GM12864 (cell line): ENCODE measurements at places on chromosomes 6 and 20.

DNA sequence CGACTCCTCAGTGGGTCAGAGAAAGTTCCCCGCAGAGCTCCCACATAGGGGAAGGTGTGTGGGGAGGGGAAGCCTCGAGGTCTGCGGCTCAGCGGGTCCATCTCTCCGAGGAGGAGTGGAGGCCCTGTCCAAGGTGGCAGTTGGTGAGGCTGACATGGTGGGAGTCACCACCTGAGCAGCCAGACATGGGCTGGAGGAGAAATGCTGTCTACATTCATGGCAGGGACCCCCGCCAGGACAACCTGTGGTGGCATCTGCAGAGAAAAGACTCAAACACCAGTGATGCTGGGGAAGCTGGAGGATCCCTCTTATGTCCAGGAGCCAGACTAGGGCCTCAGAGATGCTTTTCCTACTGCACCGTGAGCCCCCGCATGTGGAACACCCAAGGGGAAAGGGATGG is 49.8 kb downstream of the BMP7 start:
- no peak for DNase-seq

DNA sequence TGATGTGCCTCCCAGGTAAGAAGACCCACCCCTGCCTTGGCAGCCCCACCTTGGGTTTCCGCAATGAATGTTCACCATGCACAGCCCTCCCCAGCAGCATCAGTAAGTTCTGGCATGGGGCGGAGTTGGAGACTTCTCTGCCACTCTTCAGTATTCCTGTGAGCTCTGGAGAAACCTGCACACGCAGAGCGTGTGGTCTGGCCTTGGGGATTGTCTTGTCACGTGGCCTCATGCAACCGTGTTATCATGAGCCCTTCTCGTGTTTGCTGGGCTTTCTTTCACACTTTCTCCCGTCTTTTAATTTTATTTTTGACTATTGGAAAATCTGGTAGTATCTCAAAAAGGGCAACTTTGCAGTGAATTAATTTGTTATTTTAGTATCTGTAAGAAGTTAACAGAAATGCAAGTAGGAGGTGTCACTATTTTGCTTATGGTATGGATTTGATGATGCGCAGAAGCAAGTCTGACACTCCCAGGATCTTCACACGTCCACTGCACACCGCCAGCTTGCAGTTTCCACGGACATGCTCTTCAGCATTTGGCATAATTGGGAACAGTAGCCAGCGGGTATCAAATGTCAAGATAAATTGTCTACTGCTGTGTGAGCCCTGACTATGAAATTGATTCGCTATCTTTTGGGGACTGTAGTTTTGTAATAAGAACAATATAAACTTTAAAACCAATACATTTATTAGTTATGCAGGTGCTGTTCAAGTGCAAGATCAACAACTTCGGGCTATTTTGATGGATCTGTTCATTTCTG is 463.5 kb downstream of the QKI start:
- DNase-seq: no peak

- no peak for DNase-seq
Observed at GRCh38 chr20:5716953-5717352, 33.2 kb upstream of the SHLD1 start.

DNA sequence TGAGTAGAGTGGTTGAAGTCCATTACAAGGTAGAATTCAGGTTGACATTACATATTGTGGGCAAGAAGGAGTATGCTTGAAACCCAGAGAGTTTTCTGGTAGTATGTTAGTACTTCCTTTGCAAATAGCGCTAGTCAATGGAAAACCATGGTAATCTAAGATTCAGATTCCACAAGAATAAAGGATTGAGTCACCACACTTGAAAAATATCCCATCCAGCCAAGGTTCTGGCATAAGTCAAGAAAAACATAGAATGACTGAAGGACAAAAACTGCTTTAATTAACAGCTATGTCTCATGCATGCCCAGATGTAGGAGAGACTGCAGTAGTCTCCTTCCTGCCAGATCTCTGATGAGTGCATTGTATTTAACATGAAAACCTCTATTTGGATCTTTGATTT is 469.8 kb downstream of the BMP2 start:
- DNase-seq: no peak

- no peak for DNase-seq
Observed at GRCh38 chr20:40821429-40821828, 132.4 kb upstream of the MAFB start.

DNA sequence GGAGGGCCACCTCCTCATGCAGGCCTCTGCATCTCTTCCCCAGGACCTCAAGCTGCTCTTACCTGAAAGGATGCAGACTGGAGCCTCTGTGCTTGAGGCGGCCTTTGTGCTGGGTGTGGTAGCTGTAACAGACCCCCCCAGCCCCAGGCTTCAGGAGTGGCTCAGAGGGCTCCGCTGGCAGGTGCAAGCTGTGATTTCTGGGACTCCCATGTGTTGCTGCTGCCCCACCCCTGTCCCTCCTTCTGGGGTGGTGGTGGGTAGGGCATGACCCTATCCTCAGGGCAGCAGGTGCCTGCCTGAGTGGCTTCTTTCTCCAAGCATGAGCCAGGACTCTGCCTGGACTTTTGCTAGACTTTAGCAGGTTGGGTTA is 121.2 kb downstream of the SULF2 start:
- DNase-seq: no peak

- DNase-seq: no peak
Observed at GRCh38 chr6:65469650-65470049, 237.4 kb downstream of the EYS start.

- DNase-seq: no peak
Observed at GRCh38 chr6:93293460-93293859, 125.9 kb downstream of the EPHA7 start.

DNA sequence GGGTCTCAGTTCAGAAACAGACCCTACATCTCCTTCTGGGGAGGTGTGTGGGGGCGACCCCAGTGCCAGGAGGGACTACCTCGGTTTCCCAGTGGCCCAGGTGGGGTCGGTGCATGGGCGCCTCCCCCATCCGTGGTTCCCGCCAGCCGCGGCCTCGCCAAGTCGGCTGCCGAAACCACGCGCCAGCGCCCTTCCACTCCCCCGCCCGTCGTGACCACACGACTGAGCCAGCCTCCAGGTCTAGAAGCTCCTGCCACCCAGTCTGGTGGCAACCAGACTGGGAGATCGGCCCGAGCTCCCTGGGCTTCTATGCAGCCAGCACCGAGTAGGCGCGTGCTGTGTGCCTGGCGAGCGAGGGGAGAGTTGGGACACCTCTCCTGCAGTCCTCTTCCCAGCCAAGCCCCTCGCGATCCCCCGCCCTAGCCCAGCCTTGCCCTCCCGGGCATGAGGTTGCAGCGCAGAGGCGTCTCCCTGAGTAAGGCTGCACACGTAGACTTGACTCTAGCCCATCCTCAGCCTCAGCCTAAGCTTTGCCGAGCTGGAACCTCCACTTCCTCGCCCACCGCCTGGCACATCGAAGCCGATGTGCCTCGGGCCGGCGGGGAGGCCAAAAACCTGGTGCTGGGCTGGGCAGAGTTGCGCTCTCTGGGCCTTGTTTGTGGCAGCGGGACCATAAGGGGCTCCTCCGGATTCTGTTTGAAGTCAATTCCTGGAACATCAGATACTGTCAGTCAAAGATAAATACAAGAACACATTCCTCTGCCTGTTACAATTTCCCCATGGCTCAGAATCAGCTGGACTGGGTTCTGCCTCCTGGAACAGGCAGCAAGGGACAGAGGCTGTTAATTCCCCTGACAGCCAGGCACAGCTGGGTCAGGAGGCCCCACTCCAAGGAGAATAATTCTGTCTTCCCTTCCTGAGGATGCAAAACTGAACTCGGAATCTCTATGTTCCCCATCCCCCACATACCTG is 1.5 kb upstream of the CPNE5 start:
- no peak for DNase-seq

DNA sequence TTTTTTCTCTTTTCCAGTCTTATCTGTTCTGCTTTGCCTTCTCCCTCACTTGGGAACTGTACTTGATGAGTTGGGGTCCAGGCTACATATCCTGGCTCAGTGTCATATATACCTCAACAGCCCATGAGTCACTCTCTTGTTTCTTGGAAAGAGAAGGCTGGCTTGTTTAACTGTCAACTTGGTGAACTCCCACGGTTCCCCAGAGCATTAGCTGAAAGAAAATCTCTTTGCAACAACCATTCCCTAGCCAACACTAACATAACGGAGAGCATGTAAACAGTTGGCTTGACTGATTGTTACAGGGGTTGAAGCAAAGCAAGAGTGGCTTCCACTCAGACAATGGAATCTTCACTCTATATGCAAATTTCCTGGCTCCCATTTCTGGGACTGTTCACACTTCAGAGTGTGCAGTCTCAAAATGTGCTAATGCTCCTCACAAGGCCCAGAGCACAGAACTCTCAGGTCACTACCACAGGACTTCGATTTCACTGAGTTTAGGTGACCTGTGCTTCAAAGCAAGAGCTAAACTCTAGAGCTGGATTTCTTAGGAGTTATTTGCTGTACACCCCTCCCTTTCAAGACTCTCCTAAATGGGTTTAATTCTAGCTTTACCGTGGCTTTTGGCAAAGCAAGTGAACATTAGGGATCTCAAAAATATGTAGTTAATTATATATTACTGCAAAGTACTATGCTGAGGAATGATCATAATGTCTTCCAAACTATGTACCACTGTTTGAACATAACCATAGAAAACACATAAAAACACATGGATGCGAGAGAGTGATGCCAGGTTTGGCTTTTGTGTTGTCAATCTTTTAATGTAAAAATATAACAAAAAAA is 609.8 kb downstream of the RFPL4B start:
- no peak for DNase-seq

DNA sequence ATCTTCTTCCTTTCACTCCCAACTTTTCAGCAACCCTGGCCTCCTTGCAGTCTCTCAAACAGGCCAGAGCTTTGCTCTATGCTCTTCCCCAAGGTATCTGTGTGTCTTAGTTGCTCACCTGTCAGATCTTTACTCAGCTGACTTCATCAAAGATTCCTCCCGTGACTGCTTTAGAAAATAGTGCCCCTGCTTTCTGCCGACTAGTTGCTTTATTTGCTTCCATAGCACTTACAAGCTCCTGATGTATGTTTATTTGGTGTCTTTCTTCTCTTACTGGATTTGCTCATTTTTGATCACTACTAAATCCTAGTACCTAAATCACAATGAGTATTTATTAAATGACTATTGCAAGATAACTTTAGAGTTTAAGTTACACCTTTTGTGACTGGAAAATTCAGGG is 5.9 kb downstream of the NDUFAF5 start:
- DNase-seq: no peak

DNA sequence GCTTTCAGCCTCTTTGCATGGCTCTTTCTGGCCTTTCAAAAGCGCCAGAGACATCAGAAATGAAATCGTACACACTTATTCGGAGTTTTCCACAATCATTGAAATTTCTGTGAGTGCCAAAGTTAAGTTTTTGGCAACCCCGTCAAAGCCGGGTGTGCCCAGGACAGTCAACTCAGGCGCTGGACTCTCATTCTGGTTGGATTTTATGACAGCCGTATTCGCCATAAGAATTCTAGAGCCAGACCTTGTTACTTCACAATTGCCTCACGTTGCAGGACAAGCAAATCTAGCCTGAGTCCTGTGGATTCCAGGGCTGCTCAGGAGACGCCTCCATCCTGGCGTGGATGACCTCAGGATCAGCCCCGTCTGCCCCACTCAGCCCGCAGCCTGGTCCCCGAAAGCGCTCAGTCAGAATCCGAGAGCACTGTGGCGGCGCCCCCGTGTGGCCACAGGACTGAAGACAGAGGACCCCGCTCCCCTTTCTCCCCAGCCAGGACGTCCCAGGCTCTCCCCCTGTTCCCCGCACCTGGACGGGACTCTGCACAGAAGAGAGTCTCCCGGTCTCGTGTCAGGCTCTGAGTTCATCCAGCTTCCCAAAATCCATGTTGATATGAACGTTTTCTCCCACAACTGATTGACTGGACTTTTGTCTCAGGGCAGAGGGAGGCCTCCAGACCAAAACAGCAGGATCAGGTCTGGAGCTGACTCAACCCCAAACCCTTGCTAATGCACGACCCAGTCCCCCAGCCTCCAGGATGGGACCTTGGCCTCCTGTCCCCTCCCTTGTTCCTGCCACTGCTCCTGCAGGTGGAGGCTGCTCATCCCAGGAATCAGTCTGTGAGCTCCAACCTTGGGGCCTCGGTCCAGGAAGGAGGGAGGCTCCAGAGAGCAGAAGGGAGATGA is 38.2 kb downstream of the MICA start:
- no peak for DNase-seq
